ENCODE measurements at places on chromosomes 4 and X.

- DNase-seq = peak; percentile 82
These were observed 41.2 kb downstream of the SH3RF1 start for GRCh38 chr4:169229571-169230028.

GRCh38 chr4:24244663-24245490, 339.5 kb downstream of the DHX15 start:
- DNase-seq = no peak

DNA sequence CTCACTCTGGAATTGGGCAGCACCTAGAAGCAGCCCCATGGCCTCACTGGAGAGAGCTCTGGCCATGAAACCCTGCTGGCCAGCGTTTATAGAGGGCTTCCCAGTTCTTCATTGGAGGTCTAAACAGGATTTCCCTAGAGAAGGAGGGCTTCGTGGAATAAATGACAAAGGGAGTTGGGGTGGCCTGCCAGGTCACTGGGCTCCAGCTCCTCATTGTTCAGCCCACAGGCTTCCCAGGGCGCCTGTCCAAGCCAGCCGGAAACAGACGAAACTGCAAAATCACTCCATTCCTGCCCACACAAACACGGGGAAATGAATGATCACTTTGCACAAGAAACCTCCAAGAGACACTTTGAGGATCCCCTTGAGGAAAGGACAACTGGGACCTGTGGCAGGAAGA, 189.7 kb downstream of the TSPAN5 start:
- no peak for DNase-seq

DNA sequence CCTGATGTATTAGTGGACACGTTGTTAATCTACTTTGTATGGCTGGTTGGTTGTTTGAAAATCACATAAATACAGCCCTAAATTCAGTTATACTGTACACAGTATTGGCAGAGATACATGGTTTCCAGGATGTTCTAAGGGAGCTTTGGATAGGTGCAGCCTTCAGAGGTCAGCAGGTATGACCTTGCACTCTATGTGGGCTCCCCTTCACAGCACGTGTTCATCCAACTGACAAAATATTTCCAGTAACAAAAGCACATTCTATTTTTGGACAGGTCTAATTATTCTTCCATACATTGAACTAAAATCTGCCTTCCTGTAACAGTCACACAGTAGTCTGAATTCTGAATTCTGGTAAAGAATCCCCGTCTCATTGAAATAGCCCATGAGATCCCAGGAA, 92.8 kb upstream of the RAPGEF2 start:
- DNase-seq = no peak

DNA sequence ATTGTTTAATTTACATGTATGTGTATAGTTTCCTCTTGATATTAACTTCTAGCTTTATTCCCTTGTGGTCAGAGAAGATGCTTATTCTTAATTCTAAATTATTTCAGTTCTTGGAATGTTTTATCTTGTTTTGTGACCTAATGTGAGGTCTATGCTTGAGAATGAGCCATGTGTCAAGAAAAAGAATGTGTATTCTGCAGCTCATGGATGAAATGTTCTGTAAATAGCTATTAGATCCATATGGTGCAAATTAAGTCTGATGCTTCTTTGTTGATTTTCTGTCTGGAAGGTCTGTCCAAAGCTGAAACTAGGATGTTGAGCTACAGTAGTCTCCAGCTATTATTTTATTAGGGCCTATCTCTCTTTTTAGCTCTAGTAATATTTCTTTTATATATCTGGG, 187.3 kb upstream of the RASGEF1B start:
- no peak for DNase-seq

DNA sequence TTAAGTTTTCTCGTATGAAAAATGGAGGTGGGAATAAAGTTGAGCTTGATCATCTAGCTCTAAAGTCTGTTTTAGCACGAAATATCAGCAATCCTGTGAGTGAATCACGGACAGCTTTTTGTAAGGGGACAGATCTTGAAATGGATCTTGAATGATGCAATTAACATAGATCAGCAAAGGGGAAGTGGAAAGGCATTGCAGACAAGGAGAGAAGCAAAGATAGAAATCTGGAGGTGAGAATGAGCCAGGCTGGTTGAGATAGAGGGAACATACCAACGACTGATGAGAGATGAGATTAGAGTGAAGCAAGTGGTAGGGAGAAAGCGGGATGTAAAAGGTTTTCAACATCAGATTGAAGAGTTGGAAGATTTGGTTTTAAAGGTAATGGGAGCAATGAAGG, 4.6 kb upstream of the DGKK start:
- DNase-seq = no peak

GRCh38 chr4:106344647-106344970, 24.0 kb downstream of the GIMD1 start:
- no peak for DNase-seq

GRCh38 chr4:142088906-142089305, 452.5 kb downstream of the IL15 start:
- DNase-seq = peak; percentile 21

DNA sequence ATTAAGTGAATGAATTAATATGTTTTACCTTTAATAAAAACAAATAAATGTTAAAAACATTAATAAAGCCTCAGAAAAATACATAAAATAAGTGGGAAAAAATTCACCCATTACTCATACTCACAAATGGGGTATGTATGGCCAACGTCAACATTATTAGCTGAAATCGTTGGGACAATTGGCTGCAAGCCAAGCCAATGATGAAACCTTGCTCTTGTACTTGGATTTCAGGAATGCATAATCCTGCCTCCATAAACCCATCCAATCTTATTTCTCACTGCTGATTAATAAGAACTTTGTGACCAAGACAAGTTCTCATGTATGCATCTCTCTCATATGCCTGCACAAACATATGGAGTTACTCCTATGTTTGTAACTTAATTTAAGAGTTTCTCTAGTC, 35.3 kb upstream of the ADAMTS3 start:
- no peak for DNase-seq

GRCh38 chr4:173835903-173836302, 305.9 kb upstream of the HAND2 start:
- no peak for DNase-seq

GRCh38 chrX:9456250-9457074, 8.4 kb upstream of the TBL1X start:
- no peak for DNase-seq

DNA sequence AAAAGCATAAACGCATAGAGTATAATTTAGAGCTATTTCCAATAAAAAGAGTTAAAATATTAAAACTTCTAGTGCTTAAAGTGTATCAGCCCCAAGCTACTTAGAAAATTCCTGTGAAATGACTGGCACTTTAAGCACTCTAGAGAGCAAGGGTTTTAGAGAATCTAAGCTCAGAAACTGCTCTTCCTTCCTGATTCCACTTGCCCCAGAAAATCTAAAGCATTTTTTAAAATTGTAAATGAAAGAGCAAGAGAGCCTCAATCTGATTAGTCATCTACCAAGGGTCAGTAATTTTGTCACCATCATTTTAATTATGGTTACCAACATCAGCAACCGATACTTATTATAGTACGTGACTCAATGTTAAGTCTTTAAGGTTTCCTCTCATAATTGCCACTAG, 25.0 kb downstream of the CTPS2 start:
- peak; percentile 22 for DNase-seq

DNA sequence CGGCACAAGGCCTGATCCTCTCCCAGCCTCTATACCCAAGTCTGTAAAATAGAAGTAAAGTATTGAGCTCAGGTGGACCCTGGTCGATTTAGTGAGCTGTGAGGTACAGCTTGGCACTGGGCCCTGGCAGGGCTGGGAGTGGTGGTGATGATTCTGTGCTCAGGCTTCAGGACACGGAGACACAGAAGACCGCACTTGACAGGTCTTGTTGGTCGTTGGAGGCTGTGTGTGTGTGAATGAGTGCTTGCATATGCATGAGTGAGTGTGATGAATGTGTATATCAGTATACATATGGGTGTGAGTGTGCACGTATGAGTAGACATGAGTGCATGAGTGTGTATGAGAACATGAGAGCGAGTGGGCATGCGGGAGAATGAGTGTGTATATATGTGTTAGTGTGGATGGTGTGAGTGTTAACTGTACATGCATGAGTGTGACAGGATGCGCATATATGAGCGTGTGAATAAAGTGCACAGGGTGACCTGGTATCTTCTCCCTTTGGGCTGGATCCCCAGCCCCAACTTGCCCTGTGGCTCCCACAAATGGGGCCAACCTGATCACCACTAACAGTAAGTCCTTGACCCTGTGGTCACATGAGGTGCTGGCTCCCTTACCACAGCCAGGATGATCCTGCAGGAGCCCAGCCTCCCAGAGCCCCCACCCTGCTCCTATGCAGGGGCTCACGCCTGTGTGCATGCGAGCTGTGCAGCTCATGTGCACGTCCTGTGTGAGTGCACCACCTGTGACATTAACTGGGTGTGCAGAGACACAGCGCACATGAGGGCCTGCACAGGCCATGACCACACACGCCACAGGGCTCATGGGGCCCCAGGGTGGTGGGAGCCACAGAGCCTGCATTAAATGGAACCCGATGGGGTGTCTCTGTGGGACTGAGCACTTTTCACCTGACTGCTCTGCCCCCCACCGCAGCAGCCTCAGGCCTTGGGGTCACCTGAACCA, 20.8 kb downstream of the SH3BP2 start:
- DNase-seq = no peak

DNA sequence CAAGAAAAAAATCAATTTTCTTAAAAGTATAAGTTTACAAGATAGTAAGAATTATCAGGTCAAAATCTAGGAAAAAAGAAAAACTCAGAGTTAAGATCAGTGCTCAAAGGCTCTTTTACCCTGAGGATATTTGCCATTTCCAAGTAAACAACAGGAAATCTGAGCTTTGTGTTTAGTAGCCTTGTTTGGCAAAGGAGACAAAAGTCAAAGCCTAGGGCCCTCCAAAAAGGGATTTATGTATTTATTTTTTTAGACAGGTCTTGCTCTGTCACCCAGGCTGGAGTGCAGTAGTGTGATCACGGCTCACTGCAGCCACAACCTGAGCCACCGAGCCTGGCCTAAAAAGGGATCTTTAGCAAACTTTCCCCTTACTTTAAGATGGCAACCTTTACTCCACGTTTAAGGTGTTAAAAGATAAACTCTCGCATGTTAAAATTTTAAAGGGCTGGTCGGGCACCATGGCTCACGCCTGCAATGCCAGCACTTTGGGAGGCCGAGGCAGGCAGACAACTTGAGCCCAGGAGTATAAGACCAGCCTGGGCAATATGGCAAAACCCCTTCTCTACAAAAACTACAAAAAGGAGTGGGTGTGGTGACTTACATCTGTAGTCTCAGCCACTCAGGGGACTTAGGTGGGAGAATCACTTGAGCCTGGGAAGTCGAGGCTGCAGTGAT, 21.3 kb upstream of the OPHN1 start:
- no peak for DNase-seq

DNA sequence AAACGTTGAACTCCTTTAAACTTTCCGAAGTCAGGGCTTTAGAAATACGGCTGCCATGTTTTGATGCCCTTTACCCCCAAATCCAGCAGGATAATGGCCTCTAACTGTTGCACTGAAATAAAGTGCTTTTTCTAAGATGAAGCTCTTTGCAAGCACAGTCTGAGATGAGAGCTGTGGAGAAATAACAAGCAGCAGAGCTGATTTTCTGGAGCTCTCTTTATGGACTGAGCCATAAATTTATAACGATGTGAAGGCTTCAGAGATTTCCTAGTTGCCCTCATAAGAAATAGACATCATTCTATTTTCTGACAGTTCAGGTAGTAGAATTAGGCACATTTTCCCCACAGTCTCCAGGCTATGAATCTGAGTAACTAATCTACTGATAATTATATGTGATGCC, 567.3 kb downstream of the PDHA2 start:
- no peak for DNase-seq

DNA sequence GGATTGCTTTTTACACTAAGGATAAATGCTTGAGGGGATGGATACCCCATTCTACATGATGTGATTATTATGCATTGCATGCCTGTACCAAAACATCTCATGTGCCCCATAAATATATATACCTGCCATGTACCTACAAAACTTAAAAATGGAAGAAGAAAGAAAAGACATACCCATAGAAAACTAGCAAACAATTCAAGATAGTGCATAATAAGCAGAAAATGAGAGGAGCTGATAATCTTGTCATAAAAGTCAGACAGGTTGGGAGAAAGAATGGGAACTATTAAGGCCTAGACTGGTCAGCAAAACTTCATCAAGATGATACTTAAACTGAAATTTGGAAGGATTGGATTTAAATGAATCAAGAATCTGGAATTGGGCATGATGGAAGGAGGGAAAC, 21.6 kb upstream of the MAGEB17 start:
- no peak for DNase-seq

- no peak for DNase-seq
These were observed 8.0 kb downstream of the SHOX start for GRCh38 chrX:638482-639131.

DNA sequence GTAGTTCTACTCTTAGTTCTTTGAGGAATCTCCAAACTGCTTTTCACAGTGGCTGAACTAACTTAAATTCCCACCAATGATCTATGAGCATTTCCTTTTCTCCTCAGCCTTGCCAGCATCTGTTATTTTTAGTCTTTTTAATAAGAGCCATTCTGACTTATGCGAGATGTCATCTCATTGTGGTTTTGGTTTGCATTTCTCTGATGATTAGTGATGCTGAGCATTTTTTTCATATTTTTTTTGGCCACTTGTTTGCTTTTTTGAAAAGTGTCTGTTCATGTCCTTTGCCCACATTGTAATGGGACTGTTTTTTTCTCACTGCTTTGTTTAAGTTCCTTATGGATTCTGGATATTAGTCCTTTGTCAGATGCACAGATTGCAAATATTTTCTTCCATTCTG, 21.5 kb upstream of the PHKA1 start:
- DNase-seq = no peak

- no peak for DNase-seq
These were observed 558.5 kb downstream of the IL15 start for GRCh38 chr4:142194905-142195304.

- peak; percentile 77 for DNase-seq
These were observed 32.7 kb upstream of the LIMCH1 start for GRCh38 chr4:41505161-41505661.

- DNase-seq = no peak
These were observed 63.4 kb downstream of the DCUN1D4 start for GRCh38 chr4:51906167-51906958.

DNA sequence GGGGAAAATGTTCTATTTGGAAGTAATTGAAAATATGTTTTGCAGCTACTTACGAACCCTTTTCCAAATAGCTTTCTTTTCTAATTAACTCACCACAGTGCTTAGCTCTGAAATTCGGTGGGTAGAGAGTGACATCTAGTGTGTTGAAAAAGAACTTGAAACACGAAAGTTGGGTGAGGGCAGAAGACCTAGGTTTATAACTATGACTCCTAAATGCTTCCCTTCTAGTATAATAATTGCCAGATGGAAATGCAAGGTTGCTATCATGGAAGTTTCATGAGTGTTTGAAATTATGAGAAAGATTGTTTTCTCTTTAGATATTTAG, 77.3 kb upstream of the NOCT start:
- peak; percentile 28 for DNase-seq

GRCh38 chr4:37584071-37584470, 102.1 kb downstream of the RELL1 start:
- DNase-seq = no peak

GRCh38 chr4:180949424-180950213, 1293.6 kb upstream of the TENM3 start:
- no peak for DNase-seq

GRCh38 chr4:107065201-107065600, 29.1 kb upstream of the DKK2 start:
- no peak for DNase-seq

- no peak for DNase-seq
These were observed 73.2 kb downstream of the SH3KBP1 start for GRCh38 chrX:19814240-19814639.
